ENCODE measurements at places on chromosomes 11 and 22.

DNA sequence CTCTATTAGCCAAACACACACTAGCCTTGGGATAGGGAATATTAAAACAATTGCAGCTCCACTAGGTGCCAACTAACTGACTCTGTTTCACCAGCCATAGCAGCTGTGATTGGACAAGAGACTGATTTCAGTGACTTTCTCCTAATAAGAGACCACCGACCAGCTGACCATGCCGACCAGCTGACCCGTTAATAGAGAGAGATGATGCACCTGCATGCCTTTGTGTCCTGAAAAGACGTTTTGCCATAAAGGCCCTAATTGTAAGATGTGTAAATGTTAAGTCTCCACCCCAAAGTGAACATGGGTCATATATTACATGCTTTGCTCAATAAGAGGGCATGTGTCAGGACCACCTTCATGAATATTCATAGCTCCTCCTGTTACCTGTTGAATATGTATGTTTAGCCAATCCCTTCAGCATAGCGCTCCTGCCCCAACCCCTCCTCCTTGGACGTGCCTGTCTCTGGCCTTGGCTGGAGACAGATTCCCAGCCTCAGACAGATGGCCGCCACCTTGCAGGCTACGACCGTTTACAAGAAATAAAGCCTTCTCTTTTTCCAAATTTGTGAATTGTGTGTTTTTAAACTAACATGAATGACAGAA lies 1.3 kb upstream of the NADSYN1 start:
- peak; percentile 67 for DNase-seq

DNA sequence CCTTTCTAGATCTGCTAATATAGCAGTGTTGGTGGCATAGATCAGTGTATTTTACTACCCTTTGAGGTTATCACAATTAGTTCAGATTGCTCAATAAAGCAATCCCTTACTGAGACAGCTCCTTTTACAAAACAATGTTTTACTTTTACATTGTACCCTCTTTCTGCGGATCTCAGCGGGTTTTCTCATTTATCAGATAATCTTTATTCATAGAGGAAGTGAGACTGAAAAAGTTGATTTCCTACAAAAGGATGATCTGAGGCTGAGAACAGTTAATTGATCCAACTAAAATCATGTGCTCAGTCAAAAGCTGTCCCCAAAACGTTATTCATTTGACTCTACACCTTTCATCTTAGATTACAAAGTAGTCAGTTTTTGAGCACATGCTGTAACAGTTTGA lies 2319.9 kb downstream of the LRRC4C start:
- DNase-seq, result no peak

DNA sequence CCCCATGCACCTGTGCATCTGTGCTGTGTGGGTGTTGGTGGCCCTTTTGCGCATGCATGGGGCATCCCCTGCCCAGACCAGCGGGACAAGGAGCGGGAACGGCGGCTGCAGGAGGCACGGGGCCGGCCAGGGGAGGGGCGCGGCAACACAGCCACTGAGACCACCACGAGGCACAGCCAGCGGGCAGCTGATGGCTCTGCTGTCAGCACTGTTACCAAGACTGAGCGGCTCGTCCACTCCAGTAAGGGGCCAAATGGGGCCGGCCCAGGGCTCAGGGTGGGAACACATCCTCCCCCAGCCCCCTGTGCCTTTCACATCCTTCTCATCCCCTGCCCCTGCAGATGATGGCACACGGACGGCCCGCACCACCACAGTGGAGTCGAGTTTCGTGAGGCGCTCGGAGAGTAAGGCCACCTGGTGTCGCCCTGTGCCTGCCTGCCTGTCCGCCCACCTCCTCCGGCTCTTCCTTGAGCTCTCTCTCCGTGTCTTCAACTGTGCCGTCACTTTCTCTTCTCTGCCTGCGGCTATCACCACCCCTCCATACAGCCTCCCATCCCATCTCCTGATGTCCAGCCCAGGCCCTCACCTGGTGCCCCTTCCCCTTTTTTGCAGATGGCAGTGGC lies 10.6 kb downstream of the SELENOM start:
- DNase-seq, result no peak

GRCh38 chr11:122424636-122425035 lies 230.9 kb upstream of the UBASH3B start:
- no peak for DNase-seq

DNA sequence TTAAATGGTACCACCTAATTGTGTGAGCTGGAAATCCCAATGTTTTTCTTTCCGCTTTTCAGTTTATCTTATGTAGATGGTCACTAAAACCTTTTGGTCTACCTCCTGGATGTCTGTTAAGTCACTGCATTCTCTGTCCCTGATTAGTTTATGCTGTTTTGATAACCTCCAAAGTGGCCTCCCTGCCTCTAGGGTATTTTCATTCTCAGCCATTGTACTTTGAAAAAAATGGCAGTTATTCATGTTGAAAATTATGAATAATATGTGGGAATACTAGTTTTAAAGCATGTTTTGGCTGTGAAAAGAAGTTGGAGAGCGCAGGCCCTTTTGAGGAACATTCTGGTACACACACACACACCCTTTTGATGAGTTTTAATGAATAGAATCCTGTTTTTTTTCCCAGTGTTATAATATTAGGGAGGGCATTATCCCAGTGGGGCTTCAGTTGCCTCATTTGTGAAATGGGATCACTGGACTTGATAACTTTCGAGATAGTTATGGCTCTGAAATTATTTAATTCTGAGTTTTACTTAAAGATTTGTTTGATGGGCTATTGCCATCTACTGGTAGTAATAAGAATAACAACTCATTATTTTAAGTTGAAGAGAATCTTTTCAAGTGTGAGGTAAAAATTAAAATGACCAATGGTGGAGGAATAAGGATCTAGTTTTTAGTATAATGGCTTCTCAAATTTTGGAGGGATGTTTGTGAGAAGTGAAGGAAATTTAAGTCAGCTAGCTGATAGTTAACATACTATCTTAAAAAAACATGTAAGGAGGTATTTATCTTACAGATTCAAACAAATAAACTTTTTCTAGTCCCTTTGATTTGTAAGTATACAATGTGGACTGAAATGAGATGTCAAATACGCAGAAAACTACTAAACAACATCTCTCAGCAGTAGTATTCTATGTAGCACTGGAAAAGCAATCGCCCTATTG lies 3.9 kb downstream of the FDX1 start:
- peak; percentile 62 for DNase-seq
